Pulmonary artery endothelial cell (primary cell): ENCODE measurements at places on chromosomes 4 and X. TPM values are rescaled to one million over a fixed set of nuclear protein-coding genes. Genes with fewer than 3 reads are reported as not detected.

DNA sequence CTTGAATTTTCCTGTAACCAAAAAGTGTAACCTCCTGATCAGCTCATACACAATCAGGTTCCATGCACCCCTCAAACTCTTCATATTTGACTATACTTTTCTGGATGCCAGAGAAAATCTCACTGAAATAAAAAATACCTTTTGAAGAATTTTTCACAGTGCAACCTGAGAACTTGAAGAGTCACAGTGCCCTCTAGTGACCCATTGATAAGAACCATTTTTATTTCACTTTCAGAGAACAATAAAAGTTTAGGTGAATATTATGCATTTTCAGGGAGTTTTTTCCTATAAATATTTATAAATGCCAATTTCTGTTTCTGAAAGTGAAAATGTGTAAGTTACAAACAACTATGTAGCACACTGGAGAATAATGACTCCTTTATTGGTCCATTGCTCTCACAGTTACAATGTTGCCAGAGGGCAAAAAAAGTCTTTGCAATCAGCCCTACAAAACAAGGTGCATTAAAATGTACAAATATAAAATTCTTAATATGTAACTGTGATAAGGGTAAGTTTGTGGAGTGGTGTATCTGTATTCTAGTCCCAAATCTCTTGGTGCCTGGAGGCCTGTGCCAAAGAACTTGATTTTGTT, 153.6 kb upstream of the INTU start:
- DNase-seq = peak; percentile 3

DNA sequence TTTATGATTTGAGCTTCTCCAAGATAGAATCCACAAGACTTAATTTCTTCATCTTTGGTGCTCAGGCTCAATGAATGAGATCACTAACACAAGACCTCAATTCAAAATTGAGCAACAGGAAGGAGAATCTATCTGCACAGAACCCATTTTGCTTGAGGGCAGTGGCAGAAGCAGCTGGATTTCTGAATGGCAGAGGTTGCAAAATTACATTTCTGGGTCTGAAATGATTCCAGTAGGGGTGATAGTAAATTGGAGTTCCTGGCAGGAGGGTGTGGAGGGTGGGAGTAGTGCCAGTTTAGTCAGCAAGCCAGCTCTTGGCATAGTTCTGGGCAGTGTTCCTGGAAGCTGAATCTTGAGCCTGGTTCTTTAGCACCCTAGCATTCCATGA, 281.1 kb downstream of the SLC7A11 start:
- DNase-seq = no peak

- no peak for DNase-seq
Measured at GRCh38 chr4:10115797-10116568, 616 bp downstream of the WDR1 start.

DNA sequence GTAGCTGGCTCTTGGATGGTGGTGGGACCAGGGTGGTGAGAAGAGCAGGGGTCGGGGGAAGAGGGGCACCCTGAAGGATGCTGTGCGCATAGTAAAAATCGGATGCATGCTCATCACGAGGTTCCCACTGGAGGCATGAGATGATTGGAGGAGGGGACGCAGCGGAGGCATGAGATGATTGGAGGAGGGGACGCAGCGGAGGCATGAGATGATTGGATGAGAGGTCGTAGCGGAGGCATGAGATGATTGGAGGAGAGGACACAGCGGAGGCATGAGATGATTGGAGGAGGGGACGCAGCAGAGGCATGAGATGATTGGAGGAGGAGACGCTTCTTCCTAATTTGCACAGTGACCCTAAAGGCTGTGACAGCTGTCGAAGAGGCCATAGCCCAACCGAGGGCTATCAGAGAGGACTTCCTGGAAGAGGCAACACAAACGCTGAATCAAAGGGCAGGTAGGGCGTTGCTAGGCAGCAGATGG, 106.7 kb downstream of the ADRA2C start:
- DNase-seq = no peak

The NAP1L3 gene
- total RNA-seq = 0.11 and 0.13 TPM in 2 replicates

The ADGRG2 gene
- total RNA-seq = 0.04 TPM in 1 of 2 replicates, not detected in the other

The PPEF2 gene
- total RNA-seq = not detected in 2 replicates

DNA sequence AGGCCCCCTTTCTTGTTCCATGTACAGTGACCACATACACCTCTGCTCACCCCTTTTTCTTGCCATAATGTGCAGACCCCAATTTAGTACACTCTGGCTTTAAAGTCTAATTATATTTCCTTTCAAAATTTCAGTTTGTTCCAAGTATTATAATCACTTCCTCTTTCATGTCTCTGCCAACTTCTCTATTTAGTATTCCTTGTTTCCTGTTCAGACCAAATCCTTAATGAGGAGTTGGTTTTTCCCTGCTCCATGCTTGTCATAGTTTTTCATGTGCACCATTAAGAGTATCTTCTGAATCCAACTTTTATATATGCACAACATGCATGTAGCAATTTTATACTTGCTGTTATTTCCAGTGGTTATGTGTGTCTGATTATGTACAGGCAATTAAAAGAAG, 32.3 kb downstream of the USP53 start:
- DNase-seq = no peak

The PDGFC gene
- 9.8 and 11.7 TPM in 2 replicates for total RNA-seq

DNA sequence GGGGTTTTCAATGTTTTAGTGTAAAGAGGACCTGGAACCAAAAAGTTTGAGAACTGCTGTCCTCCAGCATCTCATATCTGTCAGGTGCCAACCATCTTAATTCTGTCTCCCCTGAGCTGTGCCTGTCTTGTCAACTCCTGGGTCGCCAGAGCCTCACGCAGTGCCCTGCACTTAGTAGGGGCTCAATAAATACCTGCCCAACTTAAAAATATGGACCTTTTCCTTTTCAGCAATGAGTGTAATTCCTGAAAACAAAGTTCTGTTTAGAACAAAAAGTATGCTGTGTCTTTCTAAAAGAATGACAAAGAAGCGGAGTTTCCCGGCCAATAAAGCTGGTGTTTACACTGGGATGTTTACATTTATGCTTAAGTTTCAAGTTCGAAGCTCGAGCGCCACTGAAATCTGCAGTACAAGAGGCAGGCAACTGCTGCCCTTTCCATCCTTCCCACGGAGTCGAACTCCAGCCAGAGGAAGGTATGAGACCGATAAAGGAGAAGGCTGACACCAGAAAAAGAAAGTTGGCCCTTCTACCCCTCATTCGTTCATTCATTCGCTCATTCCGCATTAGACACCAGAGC, 1.1 kb upstream of the HTATSF1 start:
- no peak for DNase-seq

DNA sequence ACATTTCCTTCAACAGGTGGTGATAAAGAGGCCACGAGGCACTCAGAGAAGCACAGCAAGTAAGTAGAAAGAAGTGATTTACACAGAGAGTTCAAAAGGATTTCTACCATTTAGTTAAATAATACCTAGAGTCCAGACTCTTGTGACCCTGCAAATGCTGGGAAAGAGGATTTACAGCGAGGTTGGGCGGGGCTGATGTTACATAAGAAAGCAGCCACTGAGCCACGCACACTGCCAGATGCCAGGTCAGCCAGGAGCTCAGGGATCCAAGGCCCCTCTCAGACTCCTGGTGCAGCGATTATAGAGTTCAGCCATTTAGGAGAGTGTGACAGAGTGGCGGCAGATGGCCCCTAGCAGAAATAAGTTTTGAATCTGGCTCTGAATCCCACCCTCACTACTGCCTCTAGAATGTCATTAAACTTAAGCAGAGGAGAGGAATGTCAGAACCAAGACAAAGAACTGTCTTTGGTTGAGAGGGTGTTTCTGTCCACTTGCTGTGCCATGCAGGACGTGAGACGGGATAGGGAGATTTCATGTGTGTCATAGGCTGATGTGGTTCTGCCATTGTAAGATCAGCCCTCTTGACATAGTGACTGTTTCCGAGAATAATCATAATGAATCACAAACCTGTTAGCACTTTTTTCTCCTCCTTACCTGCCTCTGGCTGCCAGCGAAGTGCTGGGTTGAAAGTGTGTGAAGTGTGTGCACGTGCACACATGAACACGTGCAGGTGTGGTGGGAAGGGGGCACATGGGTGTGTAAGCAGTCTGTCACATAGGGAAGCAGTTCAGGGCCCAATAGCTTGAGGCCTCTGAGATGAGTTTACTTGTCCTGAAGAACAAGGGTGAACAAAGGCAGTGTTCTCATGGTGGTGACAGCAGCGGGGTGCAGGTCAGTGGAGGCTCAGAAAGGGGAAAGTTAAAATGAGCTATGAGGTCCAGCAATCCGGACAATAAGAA, 50.1 kb downstream of the MFAP3L start:
- no peak for DNase-seq

DNA sequence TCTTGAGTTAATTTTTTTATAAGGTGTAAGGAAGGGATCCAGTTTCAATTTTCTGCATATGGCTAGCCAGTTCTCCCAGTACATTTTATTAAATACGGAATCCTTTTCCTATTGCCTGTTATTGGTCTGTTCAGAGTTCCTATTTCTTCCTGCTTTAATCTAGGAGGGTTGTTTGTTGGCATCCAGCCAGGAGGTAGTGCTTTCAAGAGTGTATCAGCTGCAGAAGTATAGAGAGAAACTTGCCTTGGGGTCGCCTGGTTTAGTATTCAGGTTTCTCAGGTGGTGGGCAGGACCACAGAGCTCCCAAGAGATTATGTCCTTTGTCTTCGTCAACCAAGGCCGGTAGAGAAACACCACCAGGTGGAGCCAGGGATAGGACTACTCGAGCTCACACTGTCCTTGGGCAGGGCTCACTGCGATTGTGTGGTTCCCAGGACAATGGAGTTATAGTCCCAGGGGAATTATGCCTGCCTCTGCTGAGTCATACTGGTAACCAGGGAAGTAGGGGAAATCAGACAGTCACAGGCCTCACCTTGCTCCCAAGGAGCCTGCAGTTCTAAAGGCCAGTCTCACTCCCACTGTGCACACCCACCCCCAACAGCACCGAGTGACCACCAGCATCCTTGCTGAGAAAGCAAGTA, 168.1 kb downstream of the VSIG4 start:
- DNase-seq = no peak

DNA sequence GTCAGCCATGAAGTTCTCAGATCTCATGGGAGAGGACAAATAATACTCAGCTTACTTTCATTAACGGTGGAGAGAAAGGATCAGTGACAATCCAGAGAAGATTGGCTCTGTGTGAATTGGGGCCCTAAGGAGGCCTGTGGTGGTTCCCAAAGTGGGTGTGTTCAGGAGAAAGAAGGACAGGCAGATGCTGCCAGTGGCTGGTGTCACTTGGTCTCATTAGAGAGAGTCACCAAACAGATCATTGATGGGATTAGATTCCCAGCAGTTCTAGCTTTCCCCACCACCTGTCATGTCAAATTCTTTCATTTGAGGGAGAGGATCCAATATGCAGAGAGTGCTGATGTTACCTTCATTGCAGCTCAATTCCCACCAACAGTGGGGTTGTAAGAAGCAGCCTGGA, 8.0 kb downstream of the SMPX start:
- DNase-seq = no peak

DNA sequence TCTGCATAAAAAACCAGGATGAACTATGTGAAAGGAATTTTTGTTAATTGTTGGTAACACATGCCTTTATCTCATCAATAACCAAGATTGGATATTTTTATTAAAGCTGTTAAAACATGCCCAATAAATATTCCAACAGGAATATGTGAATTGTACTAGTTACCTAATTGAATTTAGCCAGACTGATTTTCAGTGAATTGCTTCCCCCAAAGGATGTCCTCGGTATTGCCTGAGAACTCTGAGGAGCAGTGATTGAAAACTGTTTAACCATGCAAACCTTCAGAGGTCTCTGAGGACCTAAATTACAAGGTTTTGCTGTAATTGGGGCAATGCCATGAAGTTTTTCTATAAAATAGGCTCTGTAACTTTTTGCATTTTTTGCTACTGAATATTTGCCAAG, 66.6 kb downstream of the BLTP1 start:
- DNase-seq = no peak

The OPRPN gene
- total RNA-seq = not detected in 2 replicates

DNA sequence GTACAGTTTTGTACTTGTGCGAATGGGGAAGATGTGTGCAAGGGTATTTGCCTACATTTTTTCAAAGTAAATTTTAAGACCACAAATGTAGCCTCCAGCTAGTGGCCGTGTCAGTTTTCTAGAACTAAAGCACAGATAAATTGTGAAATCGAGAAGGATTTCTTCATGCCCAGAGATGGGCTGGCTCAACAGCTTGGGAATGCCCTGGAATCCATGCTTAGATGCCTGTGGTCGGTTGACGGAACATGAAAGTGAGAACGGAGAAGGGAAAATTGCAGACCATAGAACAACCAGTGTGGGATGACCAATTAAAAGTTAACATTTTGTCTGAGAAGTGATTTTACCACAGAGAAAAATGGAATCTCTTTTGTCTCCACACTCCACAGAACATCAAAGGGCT, 73.2 kb upstream of the VCX2 start:
- no peak for DNase-seq

The VCX3A gene
- not detected in 2 replicates for total RNA-seq

DNA sequence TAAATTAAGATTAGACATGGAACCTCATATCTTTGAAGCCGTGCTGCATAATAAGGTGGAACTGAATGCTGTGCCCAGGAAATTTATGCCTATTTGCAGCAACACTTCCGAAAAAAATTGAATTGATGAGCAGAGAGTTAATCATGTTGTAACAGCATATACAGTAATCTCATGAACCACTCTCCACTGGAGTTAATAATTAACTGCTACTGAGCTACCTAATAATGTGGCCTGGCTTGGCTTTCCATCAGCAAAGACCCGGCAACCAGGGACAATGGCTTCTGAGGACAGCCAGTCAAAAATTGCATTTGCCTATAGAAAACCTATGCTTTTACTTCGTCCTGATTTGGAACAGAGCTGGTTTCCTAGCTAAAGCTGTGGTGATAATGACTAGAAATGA, 63.8 kb upstream of the GATB start:
- no peak for DNase-seq

DNA sequence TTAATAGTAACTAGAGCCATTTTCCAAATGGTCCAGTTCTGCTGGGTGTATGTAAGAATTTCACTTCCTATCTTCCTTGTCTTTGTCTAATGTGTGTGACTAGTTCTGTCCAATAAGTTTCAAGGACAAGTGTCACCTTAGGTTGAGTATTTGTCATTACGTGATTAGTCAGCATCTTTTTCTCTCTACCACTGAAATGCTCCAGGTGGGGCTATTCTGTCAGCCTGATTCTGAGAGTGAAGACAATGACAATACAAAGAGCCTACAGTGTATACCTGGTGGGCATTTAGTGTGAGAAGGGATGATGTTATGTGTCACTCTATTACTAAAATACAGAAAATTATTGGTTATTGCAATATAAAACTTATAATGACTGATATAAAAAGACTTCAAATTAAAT, 876.3 kb downstream of the C4orf33 start:
- DNase-seq = no peak

DNA sequence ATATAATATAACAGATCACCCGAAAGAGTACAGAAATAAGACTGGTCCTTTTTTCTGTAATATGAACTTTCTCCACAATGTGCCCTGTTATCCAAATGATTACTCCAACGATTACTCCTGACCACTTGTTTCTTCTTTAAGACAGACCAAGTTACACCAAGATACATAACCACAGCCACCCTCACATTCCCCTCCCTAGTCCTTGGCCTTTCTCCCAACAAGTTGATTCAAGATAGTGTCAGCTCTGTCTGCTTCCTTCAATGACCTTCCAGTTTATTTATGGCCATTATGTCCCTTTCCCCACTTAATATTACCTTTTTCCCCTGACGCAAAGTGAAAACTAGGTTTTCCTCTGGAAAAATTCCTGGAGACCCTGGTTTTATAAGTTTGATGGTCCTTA, 397.2 kb downstream of the FAM47B start:
- DNase-seq = no peak

The HS3ST1 gene
- total RNA-seq = 2.5 and 5.3 TPM in 2 replicates

The PHOX2B gene
- total RNA-seq = not detected in 2 replicates

- DNase-seq = no peak
Measured at GRCh38 chr4:94409962-94410361, 41.8 kb upstream of the PDLIM5 start.
